ENCODE measurements at places on chromosomes 1 and 21. TPM values are rescaled to one million over a fixed set of nuclear protein-coding genes. Genes with fewer than 3 reads are reported as not detected.

Gene GREM2
- 0.17 TPM for total RNA-seq

Gene KRTCAP2
- total RNA-seq, result 137 TPM

Gene MXRA8
- 0.57 TPM for total RNA-seq

Gene ACBD3
- total RNA-seq, result 15.7 TPM

Gene MPZL1
- total RNA-seq, result 24.2 TPM

DNA sequence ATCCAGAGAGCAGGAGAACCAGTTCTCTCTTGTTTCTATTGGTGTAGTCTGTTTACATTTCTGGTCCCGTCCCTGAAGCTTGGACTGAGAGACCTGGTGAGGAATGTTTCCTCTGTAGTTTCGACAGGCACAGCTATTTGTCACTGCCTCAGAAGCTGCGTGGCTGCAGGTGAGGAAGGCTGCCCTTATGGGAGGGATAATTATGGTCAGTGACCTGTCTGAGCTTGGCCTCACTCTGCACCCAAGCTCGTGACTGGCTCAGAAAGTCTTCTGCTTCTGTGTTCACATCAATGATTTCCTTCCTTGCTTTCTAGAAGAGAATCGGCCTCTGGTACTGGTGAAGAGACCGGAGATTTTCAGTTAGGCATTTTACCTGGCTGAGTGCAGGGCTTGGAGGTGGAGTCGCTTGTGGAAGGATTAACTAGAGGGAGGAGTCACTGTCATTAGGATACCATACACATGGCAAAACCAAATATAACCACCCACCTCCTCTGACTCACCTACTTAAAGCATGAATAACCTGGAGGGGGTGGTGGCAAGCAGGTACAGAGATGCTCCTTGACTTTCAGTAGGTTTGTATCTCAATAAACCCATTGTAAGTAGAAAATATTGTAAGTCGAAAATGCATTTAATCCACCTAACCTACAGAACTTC, 19.9 kb upstream of the WDR26 start:
- DNase-seq, result no peak
- peaks cover 17% of the 10 kb centered on the region for H3K4me1 ChIP-seq
- H3K4me3 ChIP-seq, result no peak overlapping the region
- H3K27me3 ChIP-seq, result no peaks in the 10 kb centered on the region
- H3K36me3 ChIP-seq, result peaks cover 1% of the 10 kb centered on the region
- no peak overlapping the region for H3K27ac ChIP-seq

DNA sequence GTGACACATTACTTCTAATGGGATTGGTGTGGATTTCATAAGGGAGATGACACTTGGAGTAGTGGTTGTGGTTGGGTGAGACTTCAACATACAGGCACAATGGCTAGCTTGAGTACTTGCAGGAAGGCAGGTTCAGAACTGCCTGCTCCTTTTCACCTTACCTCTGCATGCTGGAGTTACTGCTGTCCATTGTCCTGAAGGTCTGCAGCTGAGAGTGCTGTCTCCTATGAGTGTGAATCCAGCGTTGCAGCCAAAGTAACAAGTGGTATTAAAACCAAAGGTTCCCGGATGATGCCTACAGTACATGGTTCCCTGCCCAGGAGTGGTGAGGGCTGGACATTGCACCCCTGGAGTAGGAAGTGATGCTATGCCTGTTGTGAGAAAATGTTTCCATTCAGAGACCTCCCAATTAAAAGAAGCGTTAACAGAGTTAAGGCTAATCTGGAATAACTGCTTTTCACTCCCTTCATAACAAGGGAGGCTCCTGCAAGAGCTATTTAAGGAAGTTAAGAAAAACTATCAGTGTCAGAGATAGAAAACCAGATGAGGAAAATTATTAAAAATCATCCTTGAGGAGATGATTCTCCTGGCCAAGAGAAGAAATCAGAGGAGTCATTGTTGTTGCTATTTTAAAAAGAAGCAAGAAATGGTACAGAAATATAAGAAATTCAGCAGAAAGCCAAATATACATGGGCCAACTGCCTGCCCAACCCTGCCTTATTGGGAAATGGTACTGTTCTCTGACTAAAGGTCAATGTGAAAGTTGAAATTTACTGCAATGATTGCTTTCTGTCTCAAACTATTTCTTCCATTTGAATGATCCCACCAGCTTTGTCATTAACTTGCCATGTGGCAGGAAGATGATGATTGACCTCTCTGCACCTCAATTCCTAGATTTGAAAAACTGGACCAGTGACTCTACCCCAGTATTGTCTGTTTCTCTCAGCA, 9.8 kb upstream of the F5 start:
- no peaks in the 10 kb centered on the region for H3K36me3 ChIP-seq
- no peak overlapping the region for H3K27ac ChIP-seq
- peaks cover 63% of the 10 kb centered on the region for H3K4me1 ChIP-seq
- no peak overlapping the region for H3K4me3 ChIP-seq
- peak; percentile 70 for DNase-seq

DNA sequence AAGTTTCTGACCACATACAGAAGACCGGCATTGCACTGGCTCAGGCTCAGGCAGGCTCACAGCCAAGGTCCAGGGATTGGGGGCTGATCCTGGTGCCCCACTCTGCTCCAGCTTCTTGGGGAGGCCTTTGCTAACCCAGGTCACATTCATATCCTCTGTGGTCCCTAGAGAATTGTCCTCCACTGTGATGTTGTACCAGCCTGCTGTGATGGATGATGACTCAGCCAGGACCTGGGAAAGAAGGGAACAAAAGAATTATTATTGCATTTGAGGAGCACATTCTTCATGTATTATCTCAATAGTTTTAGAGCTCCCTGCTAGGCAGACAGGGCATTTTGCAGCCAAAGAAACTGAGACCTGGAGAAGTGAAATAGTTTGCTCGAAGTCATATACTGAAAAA, 114.3 kb upstream of the ETV3 start:
- H3K36me3 ChIP-seq, result no peaks in the 10 kb centered on the region
- no peak overlapping the region for H3K27ac ChIP-seq
- DNase-seq, result no peak
- no peak overlapping the region for H3K4me3 ChIP-seq
- H3K27me3 ChIP-seq, result peaks cover 37% of the 10 kb centered on the region
- H3K4me1 ChIP-seq, result peaks cover 6% of the 10 kb centered on the region

DNA sequence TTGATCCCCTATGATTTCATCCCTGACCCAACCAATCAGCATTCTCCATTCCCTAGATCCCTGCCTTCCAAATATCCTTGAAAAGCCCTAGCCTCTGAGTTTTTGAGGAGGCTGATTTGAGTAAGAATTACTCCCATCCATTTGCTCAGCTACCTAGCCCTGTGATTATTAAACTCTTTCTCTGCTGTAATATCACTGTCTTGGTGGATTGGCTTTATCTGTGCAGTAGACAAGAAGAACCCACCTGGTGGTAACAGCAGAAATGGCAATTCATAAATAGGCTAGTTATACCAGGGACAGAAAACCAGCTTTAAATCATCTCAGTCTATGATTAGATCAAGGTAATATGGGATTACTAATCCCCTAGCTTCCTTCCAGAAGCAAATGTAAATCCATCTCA, 13.0 kb downstream of the IL20 start:
- no peak overlapping the region for H3K4me3 ChIP-seq
- H3K36me3 ChIP-seq, result peaks cover 6% of the 10 kb centered on the region
- no peaks in the 10 kb centered on the region for H3K4me1 ChIP-seq
- no peak overlapping the region for H3K27ac ChIP-seq
- DNase-seq, result no peak

DNA sequence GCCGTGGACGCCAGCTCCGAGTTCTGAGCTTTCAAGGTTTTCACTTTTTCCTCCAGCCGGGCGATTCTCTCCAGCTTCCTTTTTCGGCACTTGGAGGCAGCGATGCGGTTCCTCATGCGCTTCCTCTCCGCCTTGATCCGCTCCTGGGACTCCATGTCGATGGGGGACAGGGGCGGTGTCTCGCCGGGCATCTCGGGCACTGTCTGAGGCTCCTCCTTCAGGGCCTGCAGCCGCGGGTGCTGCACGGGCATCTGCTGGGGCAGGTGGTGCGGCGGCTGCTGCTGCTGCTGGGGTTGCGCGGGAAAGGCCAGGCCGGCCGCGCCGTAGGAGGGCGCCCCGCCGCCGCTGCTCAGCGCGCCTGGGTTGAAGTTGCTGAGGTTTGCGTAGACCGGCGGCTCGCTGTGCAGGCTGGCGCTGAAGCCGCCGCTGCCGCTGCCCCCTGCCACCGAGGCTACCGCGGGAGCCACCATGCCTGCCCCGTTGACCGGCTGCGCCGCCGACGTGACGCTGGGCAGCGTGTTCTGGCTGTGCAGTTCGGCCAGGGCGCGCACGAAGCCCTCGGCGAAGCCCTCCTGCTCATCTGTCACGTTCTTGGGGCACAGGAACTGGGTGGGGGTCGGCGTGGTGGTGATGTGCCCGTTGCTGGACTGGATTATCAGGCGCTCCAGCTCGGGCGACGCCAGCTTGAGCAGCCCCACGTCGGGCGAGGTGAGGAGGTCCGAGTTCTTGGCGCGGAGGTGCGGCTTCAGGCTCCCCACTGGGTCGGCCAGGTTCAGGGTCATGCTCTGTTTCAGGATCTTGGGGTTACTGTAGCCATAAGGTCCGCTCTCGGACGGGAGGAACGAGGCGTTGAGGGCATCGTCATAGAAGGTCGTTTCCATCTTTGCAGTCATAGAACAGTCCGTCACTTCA, 1.4 kb downstream of the JUN start:
- peak overlapping the region; percentile 72 for H3K27ac ChIP-seq
- peaks cover 16% of the 10 kb centered on the region for H3K4me1 ChIP-seq
- peak overlapping the region; percentile 97 for H3K4me3 ChIP-seq

- H3K27ac ChIP-seq, result no peak overlapping the region
- peaks cover 54% of the 10 kb centered on the region for H3K4me1 ChIP-seq
- no peak overlapping the region for H3K4me3 ChIP-seq
- H3K27me3 ChIP-seq, result peaks cover 9% of the 10 kb centered on the region
- H3K36me3 ChIP-seq, result no peaks in the 10 kb centered on the region
Observed at GRCh38 chr1:172646653-172647052, 12.2 kb upstream of the FASLG start.

DNA sequence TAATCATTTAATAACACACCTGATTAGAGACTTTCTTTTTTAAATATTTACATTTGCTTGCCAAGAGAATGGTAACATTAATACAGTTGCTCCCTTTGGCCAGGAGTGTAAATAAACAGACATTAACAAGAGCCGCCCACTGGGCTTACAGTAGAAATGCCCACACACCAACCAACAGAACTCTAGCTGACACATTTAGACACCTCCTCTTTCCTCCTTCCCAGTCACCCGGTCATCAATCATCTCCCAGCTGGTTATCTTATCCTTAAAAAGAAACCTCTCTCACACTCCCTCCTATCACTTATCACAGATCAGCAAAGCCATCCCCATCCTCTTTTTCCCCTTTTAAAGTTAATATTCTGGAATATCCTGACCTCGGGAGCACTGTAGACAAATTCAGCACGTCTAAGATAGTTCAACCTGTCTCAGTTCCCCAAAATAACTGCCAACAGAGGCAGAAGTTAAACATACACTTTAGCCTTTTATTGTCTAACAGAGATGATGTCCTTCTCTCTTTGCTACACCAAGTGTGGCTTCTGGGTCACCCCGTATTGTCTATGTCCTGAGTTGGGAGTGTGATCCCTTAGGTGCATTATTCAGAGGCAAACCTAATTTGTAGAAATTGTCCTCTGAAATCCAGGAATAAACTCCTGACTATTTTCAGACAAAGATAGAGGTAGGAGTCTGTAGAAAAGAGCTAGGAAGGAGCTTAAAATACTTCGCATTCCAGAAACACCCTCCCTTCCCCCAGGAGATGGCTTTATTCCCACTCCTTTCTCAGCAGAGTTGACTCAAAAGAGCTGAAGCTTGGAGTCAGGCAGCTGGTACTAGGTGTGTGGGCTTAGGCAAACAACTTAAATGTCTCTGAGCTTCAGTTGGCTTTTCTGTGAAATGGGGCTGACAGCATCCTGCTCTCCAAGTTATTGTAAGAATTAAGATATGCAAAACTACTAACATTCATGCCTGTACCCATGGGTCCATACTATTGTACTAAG, 8.8 kb downstream of the MYCL start:
- H3K4me1 ChIP-seq, result no peaks in the 10 kb centered on the region
- no peaks in the 10 kb centered on the region for H3K36me3 ChIP-seq
- H3K27me3 ChIP-seq, result peaks cover 16% of the 10 kb centered on the region
- H3K27ac ChIP-seq, result no peak overlapping the region
- H3K4me3 ChIP-seq, result no peak overlapping the region
- no peak for DNase-seq

- no peaks in the 10 kb centered on the region for H3K27me3 ChIP-seq
- no peak for DNase-seq
- H3K4me3 ChIP-seq, result no peak overlapping the region
- H3K4me1 ChIP-seq, result peaks cover 75% of the 10 kb centered on the region
- no peak overlapping the region for H3K27ac ChIP-seq
Observed at GRCh38 chr1:19405761-19406487, 79.4 kb downstream of the CAPZB start.

DNA sequence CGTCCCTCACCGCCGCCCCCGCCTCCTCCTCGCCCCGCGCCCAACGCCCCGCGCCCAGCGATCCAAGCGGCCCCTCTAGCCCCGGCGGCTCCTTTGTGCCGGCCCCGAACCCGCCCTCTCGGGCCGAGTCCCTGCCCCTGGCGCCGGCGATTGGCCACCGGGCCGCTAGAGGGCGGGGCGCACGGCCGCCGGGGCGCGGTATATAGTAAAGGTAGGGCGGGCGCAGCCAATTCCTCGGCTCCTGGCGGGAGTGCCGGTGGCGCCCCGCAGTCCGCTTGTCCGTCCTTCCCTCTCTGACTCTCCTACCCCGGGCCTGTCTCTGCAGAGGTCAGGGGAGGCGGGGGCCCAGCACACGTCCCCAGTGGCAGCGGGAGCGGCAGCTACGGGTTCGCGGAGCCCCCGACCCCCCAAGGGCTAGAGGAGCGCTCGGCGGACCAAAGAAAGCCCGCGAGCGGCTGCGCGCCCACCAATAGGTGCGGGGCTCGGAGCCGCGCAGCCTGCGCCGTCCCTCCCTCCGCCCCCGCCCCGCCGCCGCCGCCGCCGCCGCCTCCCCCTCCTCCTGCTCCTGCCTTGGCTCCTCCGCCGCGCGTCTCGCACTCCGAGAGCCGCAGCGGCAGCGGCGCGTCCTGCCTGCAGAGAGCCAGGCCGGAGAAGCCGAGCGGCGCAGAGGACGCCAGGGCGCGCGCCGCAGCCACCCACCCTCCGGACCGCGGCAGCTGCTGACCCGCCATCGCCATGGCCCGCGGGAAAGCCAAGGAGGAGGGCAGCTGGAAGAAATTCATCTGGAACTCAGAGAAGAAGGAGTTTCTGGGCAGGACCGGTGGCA, at the start of gene ATP1B1:
ATP1B1 (plus strand) TSS at position 596 of the 826 bp plus-strand sequence; CDS start at position 736, 140 bp downstream.
- H3K4me3 ChIP-seq, result peak within 1 kb of the TSS; percentile 77
- peaks cover 43% of the 10 kb centered on the region for H3K4me1 ChIP-seq
- H3K36me3 ChIP-seq, result no peaks in the 10 kb centered on the region

- DNase-seq, result no peak
- no peaks in the 10 kb centered on the region for H3K36me3 ChIP-seq
- peaks cover 5% of the 10 kb centered on the region for H3K27me3 ChIP-seq
- H3K4me1 ChIP-seq, result no peaks in the 10 kb centered on the region
- H3K4me3 ChIP-seq, result no peak overlapping the region
Observed at GRCh38 chr21:33680870-33681269, 38.6 kb downstream of the ITSN1 start.

- no peaks in the 10 kb centered on the region for H3K36me3 ChIP-seq
- no peak for DNase-seq
- no peak overlapping the region for H3K4me3 ChIP-seq
- H3K27me3 ChIP-seq, result peaks cover 31% of the 10 kb centered on the region
- H3K4me1 ChIP-seq, result peaks cover 6% of the 10 kb centered on the region
- no peak overlapping the region for H3K27ac ChIP-seq
Observed at GRCh38 chr21:45015469-45015860, 58.9 kb upstream of the ADARB1 start.

GRCh38 chr1:19577561-19577960, 66.5 kb upstream of the NBL1 start:
- H3K4me1 ChIP-seq, result peaks cover 11% of the 10 kb centered on the region
- H3K27ac ChIP-seq, result no peak overlapping the region
- DNase-seq, result no peak
- H3K4me3 ChIP-seq, result no peak overlapping the region
- no peaks in the 10 kb centered on the region for H3K36me3 ChIP-seq
- H3K27me3 ChIP-seq, result no peaks in the 10 kb centered on the region

Measured in activated naive CD4-positive, alpha-beta T cell treated with anti-CD3 and anti-CD28 coated beads for 36 hours (primary cell).